ENCODE measurements at places on chromosomes 2 and 18.

DNA sequence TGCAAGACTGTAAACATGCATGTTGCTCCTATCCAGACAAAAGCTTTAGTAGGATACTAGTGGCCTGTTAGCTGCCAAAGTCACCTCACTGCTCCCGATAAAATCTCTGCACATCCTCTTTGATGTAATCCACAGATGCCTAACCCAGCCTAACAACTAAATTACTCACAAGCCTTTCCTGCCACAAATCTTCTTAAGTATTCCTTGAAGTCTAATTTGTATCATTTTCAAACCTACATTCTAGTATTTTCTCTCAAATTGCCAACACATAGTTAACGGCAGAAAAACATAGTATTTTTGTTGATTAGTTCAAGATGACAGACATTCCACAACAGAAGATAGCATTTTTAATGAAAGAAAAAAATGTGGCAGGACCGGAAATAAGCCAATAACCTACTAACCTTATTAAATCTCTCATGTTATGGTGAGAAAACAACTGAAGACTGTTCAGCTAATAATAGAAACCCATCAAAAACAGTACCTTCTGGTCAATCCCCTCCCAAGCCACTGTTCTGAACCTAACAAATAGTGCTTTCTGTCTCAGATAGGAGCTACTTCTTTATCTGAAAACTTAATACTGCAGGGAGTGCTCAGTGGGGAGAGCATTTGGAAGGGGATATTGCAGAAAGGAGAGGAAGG lies at the start of gene MPP4:
TSS of gene MPP4 (minus strand) at position 57 of the 639 bp plus-strand sequence. CDS start 4,690 bp downstream, outside the sequence.
- no peak for DNase-seq

GRCh38 chr18:7514796-7515440 lies 52.2 kb upstream of the PTPRM start:
- DNase-seq, result no peak

DNA sequence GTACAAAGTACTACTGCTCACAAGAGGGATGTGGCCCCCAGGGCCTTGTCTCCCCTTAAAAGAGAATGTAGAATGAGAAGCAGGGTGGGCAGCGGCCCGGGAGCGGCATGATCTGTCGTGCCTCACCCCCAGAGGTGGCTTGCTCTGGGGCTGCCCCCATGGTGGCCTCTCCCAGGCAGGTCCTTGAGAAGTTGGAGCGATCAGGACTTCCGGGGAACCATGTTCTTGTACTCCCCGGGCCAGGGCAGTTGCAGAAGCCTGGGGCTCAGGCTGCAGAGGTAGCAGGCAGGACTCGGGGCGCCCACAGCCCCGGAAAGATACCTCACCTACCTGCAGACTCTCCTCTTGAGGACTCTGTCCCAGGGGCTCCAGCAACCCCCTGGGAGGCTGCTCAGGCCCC lies 62.6 kb downstream of the CYP26B1 start:
- DNase-seq, result no peak

DNA sequence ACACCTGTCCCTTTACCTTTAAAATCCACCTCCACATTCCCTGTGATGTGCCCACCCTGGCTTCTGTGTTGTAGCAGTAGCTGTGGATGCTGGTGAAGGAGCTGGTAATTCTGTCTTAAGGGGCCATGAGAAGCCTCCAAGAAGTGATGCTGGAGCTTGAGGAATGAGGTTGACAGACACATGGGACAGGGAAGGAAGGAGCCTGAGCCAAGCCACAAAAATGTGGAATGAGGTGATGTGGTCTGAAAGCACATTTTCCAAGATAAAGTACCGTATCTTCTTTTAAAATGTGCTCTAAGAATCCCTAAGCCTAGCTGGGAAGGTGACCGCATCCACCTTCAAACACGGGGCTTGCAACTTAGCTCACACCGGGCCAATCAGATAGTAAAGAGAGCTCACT lies 31.2 kb downstream of the VWA3B start:
- DNase-seq, result no peak

DNA sequence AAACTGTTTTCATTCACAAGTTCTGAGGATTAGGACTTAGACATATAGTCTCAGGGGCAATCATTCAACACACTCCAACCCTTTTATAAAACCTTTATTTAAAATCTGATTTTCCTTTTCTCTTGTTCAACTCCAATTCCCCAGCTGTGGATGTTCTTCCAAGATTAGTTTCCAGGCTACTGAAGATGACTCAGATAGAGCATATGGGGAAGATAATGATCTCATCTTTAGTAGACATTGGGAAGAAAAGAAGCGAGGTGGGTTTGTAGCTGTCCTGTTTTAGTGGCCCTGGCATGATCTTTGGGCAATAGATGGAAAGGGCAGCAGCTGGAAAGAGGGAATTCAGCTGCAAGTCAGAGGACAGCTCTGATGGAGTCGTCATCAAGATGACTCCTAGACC lies 247.7 kb upstream of the CCDC68 start:
- no peak for DNase-seq

DNA sequence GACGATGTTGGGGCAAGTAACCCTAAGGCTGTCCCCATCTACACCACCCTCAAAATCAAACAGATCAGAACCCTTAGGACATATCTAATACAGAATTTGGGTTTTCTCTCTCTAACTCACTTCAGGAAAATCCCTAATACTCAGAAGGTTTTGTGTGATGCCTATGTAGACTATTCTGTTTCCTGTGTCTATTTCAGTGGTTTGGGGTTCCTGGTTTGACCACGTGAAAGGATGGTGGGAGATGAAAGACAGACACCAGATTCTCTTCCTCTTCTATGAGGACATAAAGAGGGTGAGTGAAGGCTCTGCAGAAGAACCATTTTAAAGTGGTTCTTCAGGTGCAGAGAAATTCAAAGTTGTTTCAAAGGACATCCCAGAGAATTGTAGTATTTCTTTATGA lies 16.3 kb downstream of the SULT1C2 start:
- DNase-seq, result no peak

DNA sequence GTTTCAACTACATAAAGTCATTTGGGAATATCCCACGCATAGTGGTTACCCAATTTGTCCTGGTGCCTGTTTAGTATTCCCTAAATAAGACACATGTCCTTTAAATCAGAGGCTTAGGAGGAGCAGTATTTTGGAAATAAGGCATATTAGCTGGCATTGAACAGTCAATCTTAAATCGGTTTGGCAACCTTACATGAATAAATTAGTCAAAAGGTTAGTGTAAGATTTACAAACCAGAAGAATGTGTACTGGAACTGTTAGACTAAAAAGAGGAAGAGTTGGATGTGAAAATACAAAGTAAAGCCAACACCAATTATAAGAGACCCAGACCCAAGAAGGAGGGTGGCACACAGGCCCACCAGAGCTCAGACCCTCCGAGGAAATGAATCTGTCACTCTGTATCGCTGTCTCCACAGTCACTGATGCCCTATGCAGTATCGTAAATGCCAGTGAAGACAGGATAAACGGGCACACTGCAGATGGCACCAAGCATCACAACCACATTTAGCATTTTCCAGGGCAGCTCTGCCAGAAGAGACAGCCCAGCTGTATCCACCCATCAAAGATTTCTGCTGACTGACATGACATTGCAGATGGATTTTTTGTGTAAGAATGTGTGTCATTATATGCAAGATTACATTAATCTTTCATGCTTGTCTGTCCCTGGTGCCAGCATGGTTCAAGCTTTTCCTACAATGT lies 90.4 kb downstream of the CERKL start:
- DNase-seq, result no peak

DNA sequence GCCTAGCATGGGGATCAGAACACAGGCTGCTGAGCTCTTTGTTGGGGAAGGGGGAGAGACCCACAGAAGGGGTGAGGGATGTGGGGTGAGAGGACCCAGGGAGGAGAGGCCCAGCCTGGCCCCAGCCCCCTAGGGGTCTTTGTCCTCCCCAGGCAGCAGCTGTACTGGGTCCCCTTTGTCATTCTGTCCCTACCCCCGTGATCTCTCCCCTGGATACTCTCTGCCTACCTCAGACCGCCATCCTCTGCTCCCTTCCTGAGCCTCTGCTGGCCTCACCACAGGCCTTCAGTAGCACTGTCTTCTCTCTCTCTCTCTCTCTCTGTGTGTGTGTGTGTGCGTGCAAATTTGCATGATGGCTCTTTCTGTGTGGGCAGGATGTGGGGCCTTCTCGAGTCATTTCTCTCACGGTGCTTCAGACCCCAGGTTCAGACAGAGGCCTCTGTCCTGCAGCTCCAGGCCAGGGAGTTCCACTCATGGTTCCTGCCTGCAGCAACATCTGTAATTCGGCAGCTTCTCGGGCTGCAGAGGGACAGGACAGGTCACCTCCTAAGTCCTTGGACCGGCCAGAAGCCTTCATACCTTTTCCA lies 1.4 kb downstream of the PSD4 start:
- DNase-seq, result peak; percentile 52

GRCh38 chr18:50273203-50274043 lies 7.1 kb upstream of the CFAP53 start:
- DNase-seq, result no peak

DNA sequence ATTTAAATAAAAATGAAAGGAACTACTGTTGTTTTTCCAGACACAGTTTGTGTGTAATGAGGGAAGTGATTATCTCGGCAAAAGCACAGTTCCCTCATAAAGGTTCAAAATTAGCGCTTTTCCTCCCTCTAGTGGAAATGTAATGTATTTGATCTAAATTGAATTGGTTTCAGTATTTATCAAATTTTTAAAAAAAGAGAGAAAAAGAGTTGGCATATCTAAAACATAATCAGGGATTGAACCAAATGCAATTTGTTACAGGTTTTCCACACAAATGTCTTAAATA lies 37.5 kb downstream of the CMPK2 start:
- DNase-seq, result no peak

GRCh38 chr18:2683055-2683454 lies 27.5 kb downstream of the SMCHD1 start:
- no peak for DNase-seq

GRCh38 chr2:148106331-148106730 lies 85.4 kb downstream of the MBD5 start:
- no peak for DNase-seq

GRCh38 chr2:30675758-30676157 lies 131.5 kb downstream of the CAPN13 start:
- no peak for DNase-seq

- DNase-seq, result no peak
Observed at GRCh38 chr18:5975111-5976002, 80.0 kb upstream of the TMEM200C start.

GRCh38 chr18:44136326-44136725 lies 544.4 kb upstream of the SETBP1 start:
- no peak for DNase-seq

- DNase-seq, result no peak
Observed at GRCh38 chr2:32894119-32894728, 52.5 kb upstream of the LTBP1 start.

GRCh38 chr2:246489-247144 lies 17.2 kb downstream of the SH3YL1 start:
- no peak for DNase-seq

DNA sequence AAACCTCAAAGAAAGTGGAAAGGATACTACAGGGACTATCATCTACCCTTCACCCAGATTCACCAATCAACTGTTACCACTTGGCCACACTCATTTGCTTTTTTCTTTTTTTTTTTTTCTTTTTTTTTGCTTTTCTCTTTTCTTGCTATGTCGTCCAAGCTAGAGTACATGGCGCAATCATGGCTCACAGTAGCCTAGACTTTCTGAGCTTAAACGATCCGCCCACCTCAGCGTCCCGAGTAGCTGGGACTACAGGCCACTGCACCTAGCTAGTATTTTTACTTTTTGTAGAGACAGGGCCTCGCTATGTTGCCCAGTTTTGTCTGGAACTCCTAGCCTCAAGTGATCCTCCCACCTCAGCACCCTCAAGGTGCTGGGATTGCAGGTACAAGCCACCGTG lies 24.0 kb downstream of the BIN1 start:
- no peak for DNase-seq

DNA sequence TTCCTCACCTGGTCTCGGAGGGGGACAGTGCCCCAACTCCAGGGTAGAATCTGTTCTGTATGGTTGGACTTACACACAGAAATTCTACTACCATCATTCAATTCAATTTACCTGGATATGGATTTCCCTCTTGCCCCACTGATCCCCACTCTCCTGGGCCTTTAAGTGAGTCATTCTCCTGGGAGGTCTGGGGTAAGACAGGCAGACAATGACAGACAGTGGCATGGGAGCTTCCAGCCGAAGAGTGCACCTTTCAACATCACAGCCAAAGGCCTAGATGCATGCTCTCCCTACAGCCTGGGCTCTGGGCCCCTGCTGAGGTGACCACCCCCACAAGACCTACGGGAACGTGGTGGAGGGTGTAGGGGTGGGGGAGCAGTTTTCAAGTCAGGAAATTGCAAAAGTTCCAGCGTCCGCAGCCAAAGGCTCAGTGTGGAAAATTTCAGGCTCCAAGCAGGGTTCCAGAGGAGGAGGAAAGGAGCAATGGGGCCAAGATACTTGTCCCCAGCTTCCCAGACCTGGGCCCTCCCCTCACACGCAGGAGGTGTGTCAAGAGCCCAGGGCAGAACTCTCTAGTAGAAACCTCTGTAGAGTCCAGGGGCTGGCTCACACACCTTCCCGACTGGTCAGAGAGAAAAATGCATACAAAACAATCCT lies 296.4 kb downstream of the CYP26B1 start:
- no peak for DNase-seq

- DNase-seq, result no peak
Observed at GRCh38 chr2:108383146-108383830, 5.5 kb downstream of the SULT1C4 start.

GRCh38 chr2:200786826-200787225 lies 24.9 kb upstream of the BZW1 start:
- no peak for DNase-seq

- DNase-seq, result no peak
Observed at GRCh38 chr2:55012672-55013484, 37.4 kb downstream of the RTN4 start.

DNA sequence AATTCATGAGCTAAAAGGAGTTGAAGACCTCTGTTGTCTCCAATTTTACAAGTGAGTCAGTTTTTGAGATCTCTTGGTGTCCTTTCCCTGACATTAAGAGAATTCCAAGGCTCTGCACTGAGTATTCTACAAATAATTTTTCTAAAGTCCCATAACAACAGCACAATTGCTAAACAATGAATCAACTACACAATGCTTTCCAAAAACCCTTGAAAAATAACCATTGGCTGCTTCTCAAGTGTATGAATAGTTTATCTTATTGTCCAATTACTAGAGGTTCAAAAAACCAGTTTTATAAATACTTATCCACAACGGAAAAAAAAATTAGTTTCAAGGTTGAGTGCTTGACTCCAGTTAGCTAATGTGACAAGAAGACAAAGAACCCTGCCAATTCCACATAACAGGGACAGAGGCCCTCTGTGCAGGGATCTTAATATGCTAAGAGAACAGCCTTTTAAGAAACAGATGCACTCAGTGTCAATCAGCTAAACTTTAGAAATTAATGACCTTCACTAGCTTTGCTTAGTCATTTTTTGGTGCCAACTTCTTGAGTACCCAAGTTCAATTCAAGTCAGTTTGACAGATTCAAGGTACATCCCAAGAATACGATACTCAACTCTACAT lies 266.6 kb upstream of the CYP26B1 start:
- no peak for DNase-seq

All from activated CD8-positive, alpha-beta memory T cell treated with anti-CD3 and anti-CD28 coated beads, Interleukin-2, amount 50 U/mL, for 4 hours (primary cell).